ENCODE measurements at places on chromosomes 7 and 10.

DNA sequence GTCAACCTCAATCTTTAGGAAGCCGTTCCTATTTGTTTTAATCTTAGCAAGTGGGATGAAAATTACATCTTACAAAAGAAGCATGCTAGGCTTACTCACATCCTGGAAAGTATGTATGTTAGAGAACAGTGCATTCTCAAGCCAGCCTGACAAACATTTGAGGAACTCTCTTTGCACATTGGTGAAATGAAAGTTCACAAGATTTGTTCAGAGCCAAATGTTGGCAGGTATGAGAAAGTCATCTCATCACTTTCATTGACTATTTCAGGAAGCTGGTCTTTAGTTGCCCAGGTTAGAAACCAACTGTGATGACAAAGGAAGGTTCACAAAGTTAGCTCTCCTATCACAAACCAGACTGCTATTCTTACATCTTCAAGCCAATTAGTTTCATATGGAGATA lies 57.1 kb downstream of the ABCB1 start:
- DNase-seq, result no peak

DNA sequence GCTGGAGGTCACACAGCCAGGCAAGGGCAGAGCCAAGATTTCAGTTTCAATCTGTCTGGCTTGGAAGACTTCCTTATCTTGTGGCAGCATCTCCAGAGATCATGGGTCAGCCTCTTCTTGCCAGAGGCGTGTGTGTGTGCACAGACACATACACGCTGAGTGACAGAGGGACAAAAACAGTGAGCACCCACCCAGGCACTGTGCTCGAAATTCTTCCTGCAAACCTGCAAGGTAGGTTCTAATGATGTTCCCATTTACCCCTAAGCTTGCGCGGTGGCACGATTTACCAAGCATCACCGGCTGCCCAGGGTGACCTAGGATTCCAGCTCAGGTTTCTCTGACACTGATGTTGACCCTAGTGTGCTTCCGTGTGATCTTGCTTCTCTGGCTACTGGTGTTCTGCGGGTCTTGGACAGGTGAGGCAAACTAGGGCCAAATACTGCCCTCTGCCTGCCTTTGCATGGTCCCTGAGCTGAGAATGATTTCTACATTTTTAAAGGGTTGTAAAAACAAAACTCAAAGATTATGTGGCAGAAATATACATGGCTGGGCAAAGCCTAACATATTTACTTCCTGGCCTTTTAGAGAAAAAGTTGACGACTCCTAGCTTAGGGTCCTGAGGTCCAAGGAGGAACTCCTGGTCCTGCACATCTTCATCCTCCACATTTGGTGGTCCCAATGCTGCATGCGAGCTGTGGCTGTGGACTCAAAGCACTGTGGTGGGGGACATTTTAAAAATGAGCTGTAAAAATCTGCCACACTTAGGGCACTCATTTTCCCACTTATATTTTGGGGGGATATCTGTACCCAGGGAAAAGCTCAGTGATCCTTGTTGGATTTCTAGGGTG lies 268.5 kb downstream of the RPS24 start:
- no peak for DNase-seq

GRCh38 chr10:30538086-30538485 lies 91.5 kb downstream of the LYZL2 start:
- DNase-seq, result no peak

- no peak for DNase-seq
Observed at GRCh38 chr7:46775776-46776175, 806.1 kb downstream of the TNS3 start.

- no peak for DNase-seq
Observed at GRCh38 chr10:78148216-78148960, 114.7 kb downstream of the RPS24 start.

- DNase-seq, result no peak
Observed at GRCh38 chr10:21737106-21737505, 203.1 kb downstream of the MLLT10 start.

- DNase-seq, result no peak
Observed at GRCh38 chr10:80685355-80685754, 147.7 kb downstream of the SH2D4B start.

DNA sequence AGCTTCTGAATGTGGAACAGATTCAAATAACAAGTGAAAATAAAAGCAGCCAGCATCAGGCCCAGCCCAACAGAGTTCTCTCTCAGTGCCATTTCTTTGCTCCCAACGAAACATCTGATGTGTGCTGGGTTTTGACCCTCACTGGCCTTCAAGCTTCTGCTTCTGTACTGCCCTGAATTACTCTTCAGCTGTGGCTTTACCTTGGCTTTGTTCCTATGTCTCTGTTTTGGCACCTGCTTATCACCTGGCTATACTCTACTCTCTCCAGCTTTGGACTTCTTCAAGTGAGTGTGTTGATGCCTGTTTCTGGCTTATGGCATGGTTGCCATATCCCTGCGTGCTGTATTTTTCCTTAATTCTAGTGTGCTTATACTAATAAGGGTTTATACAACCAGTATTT lies 768.3 kb downstream of the SORCS1 start:
- no peak for DNase-seq

GRCh38 chr7:38822549-38822948 lies 86.4 kb downstream of the VPS41 start:
- DNase-seq, result no peak

DNA sequence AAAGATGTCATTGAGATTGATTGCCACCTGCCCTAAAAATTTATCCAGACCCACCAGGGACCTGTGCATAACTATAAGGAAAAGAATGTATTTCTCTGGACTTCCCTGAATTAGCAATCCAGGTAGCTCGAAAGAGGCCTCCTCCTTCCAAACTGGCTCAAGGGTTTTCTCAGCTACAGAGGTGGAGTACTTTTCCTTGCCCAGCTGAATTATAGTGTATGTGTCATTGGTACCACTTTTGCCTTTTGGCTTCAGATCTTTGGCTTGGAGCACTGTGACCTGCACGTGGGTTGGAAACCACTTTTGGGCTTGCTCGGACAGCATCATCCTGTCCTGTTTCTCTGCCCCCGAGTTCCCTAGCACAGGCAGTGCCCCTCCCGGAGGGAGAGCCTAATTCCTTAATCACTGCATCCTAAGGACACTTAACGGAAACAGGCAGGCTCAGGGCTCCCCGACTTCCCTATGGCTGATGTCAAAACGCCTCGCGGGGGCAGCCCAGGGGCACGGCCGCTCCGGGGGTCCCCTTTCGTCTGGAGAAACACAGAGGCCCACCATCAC lies 825 bp downstream of the RAB11FIP2 start:
- no peak for DNase-seq

DNA sequence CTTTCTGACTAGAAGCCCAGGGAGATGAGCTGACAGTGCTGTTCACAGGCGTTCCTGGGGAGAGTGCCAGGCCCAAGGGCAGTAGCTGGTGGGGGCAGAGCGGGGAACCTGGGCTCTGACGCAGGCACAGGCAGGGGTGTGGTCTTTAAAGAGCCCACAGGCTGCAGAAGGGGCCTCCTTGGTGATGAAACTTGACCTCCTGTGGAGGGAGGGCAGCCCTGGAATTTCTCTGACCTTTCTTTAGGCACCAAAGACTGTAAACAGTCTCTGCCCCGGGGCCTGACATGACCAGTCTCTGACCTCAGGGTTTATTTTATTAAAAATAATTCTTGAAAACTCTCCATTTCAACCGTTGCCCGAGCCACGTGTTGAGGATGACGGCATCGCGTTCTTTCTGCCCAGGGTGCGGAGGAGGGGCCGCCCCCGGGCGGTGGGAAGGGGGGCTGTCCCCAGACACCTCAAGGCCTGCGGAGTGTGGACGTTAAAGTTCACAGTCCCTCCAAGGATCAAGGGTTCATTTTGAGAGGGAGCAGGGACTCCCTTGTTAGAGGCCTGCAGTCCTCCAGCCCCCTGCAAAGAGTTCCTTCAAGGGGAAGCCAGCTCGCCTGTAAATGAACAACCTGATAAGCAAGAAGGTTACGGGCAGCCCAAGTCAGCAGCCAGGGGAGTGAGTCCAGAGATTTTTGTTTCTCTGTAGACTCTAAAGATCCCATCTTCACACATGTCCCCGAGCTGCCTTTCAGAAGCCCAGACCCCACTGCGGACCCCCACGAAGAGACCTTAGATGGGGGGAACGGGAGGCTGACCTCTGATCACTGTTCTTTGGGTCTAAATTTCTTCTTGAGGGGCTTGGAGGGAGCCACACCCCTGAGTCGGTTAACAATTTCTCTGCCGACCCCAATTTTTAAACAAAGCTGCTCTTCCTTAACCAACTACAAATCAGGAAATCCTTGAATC lies 128.9 kb downstream of the VIPR2 start:
- no peak for DNase-seq

DNA sequence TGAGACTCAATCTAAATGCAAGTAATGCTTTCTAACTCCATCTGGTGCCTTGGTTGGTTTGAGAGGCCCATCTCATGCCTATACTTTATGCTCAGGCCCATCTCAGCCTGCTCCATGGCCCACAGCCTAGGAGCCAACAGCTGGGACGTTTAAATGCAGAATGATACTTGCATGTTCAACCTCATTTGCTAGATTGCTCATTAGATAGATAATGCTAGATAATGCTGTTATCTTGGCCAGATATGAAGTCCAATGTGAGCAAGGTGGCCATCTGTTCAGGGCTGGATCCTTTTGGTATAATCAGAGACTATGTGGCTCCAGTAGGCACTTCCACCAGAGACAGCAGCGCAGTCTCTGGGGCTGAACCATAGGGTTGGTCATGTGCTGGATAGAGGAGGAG lies 321.6 kb upstream of the PHYHIPL start:
- DNase-seq, result no peak

DNA sequence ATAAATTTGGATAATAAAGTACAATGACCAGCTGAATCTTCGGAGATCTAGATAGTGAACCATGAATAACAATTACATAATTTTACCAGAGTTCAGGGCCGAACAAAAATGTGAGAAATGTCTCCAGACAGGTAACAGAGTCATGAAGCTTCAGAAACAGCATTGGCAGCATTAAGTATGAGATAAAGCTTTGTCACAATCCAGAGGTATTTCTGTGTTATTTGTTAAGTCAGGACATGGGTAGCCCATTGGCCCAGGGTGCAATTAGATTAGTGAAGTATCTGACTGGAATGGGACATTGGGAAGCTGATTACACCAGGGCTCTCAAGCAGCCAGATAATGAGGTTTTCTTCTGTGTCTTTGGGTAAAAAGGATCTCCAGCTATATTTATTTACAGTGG lies 184.2 kb upstream of the PPP1R3A start:
- no peak for DNase-seq

GRCh38 chr7:117839507-117839906 lies 33.7 kb downstream of the CTTNBP2 start:
- no peak for DNase-seq

DNA sequence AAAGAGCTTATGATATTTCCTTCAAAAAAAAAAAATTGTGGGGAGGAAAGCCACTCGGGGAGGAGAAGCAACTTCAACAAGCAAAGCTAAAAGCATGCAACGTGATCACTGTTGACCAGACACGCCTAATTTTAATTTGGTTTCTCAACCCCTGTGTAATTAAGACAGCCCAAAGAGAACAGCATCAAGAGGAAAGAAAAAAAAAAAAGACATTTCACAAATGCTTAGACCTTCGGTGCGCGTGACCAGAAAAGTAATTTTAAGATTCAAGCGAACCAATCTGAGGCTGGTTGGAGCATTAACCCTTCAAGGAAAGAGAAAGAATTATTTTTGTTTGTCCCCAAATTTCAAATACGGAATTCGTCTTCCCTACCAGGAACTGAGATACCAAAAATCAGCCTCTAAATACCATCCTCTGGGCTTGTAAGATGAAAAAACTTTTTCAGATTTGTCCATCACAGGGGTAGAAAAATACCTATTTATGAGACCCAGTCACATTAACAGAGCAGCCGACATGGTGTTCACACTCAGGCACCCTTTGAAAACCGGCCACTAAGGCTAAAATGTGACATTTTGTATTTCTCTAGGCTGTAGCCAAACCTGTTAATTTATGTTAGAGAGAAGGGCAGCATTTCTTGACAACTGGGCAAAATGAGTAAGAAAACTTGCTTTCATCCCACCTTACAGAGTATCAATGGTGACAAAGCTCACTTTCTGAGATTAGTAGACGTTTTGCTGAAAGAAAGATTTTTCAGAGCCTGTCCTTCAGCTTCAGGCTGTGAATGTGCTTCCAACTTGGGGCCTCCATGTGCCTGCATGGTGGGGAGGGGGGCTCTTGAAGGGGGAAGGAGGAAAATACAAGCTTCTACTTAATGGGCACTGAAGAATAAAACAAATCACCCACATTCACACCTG lies 179.9 kb upstream of the KLF14 start:
- no peak for DNase-seq

DNA sequence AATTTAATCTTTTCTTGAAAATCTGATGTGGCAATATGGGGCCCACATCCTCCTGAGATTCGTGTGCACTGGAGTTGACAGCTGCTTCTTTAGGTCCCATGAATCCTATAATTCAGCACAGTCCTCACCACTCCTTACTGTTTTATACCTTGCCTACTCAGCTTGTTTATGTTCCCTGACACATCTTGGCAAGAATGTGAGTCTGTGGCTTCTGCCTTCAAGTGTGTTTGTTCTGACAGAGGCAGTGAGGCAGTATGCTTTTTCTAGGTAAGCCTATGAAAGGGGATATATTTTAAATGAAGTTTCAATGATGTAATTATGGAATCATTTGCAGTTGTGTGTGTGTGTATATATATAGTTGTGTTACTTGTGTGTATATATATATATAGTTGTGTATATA lies 106.4 kb downstream of the AMPH start:
- DNase-seq, result no peak

DNA sequence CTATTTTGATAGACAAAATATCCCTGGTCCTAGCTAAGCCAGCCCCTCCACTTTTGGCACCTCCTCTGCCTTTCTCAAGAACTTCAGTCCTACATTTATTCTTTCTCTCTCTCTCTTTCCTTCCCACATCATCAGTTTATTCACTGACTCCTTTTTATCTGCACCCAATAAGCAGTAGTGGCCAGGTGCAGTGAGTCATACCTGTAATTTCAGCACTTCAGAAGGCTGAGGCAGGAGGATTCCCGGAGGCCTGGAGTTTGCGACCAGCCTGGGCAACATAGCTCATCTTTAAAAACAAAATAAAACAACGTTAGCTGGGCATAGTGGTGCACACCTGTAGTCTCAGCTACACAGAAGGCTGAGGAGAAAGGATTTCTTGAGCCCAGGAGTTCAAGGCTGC lies 19.4 kb upstream of the NRP1 start:
- DNase-seq, result no peak

DNA sequence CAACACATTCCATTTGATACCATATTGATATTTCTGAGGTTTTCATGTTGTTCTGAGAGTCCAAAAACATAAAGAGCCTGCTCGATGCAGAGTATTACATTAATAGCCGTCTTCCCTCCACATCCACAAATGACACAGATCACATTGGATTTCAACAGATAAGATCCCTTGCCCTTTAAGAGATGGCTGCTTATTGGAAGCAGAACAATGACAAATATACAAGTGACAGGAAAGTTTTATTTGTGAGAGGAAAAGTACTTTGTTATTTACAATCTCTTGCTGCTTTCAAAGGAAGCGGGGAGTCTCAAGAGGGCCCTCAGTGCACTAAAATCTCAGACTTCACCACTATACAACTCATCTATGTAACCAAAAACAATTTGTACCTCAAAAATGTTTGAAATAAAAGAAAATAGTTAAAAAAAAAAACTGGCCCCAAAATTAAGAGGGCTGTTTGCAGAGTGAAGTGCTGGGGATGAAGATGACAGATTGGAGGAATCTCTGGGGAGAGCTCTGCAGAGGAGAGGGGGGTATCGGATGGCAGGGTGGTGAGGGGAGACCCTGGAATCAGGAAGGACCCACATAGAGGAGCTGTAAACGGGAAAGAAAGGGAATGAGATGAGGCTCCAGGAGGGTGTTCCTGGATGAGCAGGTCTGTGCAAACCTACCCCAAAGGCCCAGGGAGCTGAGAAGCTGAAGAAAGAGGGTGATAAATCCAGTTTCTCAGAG lies 42.5 kb upstream of the ZNF438 start:
- DNase-seq, result no peak

GRCh38 chr7:68107261-68107660 lies 1110.6 kb downstream of the TYW1 start:
- no peak for DNase-seq
